HFFc6 (cell line): ENCODE measurements at places on chromosomes 7 and 10. TPM values are rescaled to one million over a fixed set of nuclear protein-coding genes. Genes with fewer than 3 reads are reported as not detected.
A peak's percentile ranks its signal among the peaks of the same experiment; 100 is the strongest.

The NDUFB2 gene
- 207 and 260 TPM in 2 replicates for total RNA-seq

The AGR3 gene
- total RNA-seq, result not detected in 3 replicates

DNA sequence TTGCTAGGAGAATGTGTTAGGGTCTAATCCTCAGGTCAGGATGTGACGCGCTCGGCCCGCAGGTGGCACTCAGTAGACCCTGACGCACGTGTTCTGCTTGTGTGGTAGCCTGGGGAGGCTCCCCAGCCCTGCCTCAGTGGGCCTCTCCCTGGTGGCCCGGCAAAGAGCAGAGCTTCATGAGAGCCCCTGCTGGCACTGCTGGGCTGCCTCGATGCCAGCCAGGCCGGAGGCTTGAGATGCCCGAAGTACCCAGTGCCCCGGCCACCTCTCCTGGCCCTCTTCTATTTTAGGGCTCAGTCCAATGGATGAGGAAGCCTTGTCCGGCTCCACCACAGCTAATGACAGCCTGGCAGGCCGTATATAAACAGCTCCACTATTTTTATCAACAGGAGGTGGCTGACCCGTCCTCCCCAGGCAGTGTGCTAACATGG is 42.0 kb downstream of the PRF1 start:
- no peak for DNase-seq
- H3K4me3 ChIP-seq, result no peak overlapping the region
- H3K36me3 ChIP-seq, result no peaks in the 10 kb centered on the region
- peaks cover 47% of the 10 kb centered on the region for H3K27me3 ChIP-seq
- no peak overlapping the region for H3K27ac ChIP-seq
- peaks cover 11% of the 10 kb centered on the region for H3K4me1 ChIP-seq

- H3K36me3 ChIP-seq, result no peaks in the 10 kb centered on the region
- H3K4me3 ChIP-seq, result no peak overlapping the region
- no peak for DNase-seq
- H3K27ac ChIP-seq, result no peak overlapping the region
- peaks cover 23% of the 10 kb centered on the region for H3K27me3 ChIP-seq
- H3K4me1 ChIP-seq, result no peaks in the 10 kb centered on the region
Observed at GRCh38 chr10:48690791-48691660, 6.4 kb downstream of the WDFY4 start.

The ERVW-1 gene
- not detected in 3 replicates for total RNA-seq

The PAX4 gene
- total RNA-seq, result not detected in 3 replicates

DNA sequence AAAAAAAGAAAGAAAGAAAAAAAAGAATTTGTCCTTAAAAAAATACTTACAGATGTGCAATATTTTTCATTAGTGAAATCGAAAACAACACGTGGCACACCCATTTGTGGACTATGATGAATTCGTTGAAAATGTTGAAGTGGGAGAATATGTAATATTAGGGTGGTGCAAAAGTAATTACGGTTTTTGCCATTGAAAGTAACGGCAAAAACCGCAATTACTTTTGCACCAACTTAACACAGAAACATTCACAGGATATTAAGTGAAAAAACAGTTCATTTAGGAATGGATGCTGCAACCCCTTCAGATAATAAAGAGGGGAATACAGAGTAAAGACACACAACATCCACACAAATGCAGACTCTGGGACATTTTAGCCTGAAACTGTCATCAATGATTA is 96.0 kb downstream of the CALN1 start:
- no peaks in the 10 kb centered on the region; the same call in 1 of the 2 replicates for H3K27me3 ChIP-seq
- no peak overlapping the region for H3K4me3 ChIP-seq
- no peak for DNase-seq
- no peaks in the 10 kb centered on the region for H3K36me3 ChIP-seq
- H3K27ac ChIP-seq, result no peak overlapping the region

- no peaks in the 10 kb centered on the region for H3K36me3 ChIP-seq
- H3K4me3 ChIP-seq, result no peak overlapping the region
- H3K4me1 ChIP-seq, result no peaks in the 10 kb centered on the region
- no peak for DNase-seq
- H3K27me3 ChIP-seq, result no peaks in the 10 kb centered on the region; the same call in 1 of the 2 replicates
Observed at GRCh38 chr7:21336743-21337142, 91.1 kb upstream of the SP4 start.

DNA sequence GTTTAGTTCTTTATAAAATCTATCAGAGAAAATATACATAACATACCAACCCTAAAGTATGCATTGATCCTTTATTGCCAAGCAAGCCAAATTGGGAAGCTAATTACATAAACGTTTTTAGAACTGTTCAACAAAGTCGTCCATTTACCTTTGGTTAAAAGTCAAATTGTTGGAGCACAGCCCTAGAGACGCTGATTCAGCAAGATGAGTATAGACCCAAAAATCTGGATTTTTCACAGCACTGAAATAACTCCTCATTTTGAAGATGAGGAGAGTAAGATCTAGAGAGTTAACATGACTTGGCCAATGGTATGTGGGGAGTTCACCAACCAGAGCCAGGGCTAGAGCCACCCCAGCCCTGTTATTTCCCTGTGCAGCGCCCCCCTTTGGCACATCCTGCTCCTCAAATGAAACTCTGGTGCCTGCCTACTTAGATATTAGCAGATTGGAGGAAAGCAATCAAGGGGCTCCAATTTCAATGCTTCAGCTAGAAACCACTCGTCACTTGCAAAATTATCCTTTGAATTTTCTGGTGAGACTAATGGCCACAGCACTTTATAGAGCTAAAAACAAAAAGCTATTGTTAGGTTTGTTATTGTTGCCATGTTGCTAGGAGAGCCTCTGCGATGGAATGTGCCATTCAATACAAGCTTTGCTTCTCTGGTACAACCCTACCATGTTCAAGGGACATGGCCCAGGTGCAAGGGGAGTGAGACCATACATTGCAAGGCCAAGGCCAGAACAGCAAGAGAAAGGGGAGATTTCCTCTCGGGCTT is 132.6 kb upstream of the ZEB1 start:
- H3K4me3 ChIP-seq, result no peak overlapping the region
- no peak for DNase-seq

The CREB5 gene
- total RNA-seq, result 0.61 to 0.84 TPM (median 0.78 TPM) in 3 replicates

DNA sequence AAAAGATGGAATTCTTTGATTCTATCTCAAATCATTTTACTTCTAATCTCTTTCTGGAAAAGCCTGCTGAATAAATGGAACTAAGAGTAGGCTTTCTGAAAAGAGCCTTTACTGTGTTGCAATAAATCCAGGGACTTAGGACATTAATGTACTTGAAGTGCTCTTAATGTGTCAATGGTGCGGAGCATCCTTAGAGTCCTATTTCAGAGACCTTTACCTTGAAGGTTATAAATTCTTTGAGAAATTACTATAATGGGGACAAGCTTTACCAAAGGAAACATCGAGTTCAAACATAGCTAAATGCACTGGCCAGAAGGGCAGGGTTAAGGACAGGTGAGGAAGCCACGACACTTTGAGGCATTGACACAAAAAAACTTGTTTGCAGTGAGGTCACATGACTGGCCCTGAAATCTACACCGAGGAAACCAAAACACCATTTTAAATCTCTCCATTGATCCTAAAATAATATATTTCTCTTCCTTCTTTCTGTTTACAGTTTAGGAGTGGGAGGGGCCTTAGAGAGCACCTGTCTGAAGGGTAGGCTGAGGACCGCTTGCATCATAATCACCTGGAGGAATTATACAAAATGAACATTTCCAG is 48.1 kb upstream of the EXOC6 start:
- peaks cover 4% of the 10 kb centered on the region for H3K27me3 ChIP-seq
- H3K36me3 ChIP-seq, result peaks cover 4% of the 10 kb centered on the region; the same call in 1 of the 2 replicates
- H3K27ac ChIP-seq, result no peak overlapping the region
- no peak overlapping the region for H3K4me3 ChIP-seq
- H3K4me1 ChIP-seq, result no peaks in the 10 kb centered on the region

The CPED1 gene
- 75.5 to 105 TPM (median 84.4 TPM) in 3 replicates for total RNA-seq

DNA sequence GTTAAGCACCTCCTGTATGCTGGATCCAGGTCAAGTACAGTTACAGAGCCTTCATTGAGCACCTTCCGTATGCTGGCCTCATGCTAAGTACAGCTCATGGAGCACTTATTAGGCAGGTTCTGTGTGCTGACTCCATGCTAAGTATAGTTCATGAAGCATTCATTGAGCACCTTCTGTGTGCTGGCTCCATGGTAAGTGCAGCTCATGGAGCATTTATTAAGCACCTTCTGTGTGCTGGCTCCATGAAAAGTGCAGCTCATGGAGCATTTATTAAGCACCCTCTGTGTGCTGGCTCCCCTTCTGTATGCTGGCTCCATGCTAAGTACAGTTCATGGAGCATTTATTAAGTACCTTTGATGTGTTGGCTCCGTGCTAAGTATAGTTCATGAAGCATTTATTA is 30.5 kb downstream of the MMD2 start:
- no peaks in the 10 kb centered on the region for H3K36me3 ChIP-seq
- DNase-seq, result no peak
- peaks cover 9% of the 10 kb centered on the region for H3K27me3 ChIP-seq
- H3K27ac ChIP-seq, result no peak overlapping the region
- no peak overlapping the region for H3K4me3 ChIP-seq

DNA sequence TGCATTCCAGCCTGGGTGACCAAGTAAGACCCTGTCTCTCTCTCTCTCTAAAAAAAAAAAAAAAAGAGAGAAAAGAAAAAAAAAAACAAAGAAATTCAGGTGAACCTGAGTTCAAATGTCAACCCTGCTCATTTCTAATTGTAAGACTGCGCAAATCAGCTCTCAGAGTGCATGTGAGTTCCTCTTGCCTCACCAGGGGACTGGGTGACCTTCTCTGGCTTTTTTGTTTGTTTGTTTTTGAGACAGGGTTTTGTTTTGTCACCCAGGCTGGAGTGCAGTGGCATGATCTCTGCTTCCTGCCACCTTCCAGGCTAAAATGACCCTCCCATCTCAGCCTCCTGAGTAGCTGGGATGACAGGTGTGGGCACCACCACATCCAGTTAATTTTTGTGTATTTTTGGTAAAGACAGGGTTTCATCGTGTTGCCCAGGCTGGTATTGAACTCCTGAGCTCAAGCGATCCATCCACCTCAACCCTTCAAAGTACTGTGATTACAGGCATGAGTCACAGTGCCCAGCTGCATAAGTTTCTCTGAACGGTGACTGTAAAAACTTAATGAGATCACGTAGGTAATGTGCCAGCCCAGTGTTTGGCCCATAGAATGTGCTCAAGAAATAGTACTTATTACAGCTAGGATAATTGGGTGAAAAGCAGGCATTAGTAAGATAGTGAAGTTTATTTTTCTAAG is 45.3 kb upstream of the BAMBI start:
- peaks cover 22% of the 10 kb centered on the region for H3K27me3 ChIP-seq
- no peaks in the 10 kb centered on the region for H3K36me3 ChIP-seq
- H3K4me3 ChIP-seq, result no peak overlapping the region
- DNase-seq, result no peak
- peaks cover 16% of the 10 kb centered on the region for H3K4me1 ChIP-seq
- no peak overlapping the region for H3K27ac ChIP-seq

The CFAP46 gene
- 0.99 to 1.1 TPM in 2 of 3 replicates, not detected in the other for total RNA-seq

The NRF1 gene
- total RNA-seq, result 11.2 to 11.9 TPM (median 11.8 TPM) in 3 replicates

The UCMA gene
- total RNA-seq, result not detected in 2 replicates

- H3K4me3 ChIP-seq, result no peak overlapping the region
- peak overlapping the region; percentile 76 for H3K27ac ChIP-seq
- peaks cover 33% of the 10 kb centered on the region for H3K36me3 ChIP-seq
Observed at GRCh38 chr10:4254101-4254994, 469.3 kb upstream of the KLF6 start.

DNA sequence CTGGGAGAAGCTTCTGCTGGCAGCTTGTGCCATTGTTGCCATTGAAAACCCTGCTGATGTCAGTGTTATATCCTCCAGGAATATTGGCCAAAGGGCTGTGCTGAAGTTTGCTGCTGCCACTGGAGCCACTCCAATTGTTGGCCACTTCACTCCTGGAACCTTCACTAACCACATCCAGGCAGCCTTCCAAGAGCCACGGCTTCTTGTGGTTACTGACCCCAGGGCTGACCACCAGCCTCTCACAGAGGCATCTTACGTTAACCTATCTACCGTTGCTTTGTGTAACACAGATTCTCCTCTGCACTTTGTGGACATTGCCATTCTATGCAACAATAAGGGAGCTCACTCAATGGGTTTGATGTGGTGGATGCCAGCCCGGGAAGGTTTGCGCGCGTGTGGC is 220.7 kb downstream of the ADK start:
- H3K36me3 ChIP-seq, result peaks cover 26% of the 10 kb centered on the region
- H3K27me3 ChIP-seq, result peaks cover 3% of the 10 kb centered on the region; the same call in 1 of the 2 replicates
- peaks cover 44% of the 10 kb centered on the region for H3K4me1 ChIP-seq
- DNase-seq, result peak; percentile 4

The KAZALD1 gene
- total RNA-seq, result 13.7 to 20.8 TPM (median 17.6 TPM) in 3 replicates

The SEMA3E gene
- total RNA-seq, result not detected in 3 replicates

The ITIH2 gene
- not detected in 3 replicates for total RNA-seq

The RPEL1 gene
- not detected in 2 replicates for total RNA-seq

- peaks cover 9% of the 10 kb centered on the region for H3K27me3 ChIP-seq
- peak overlapping the region; percentile 12; the same call in 1 of the 2 replicates for H3K4me3 ChIP-seq
- H3K36me3 ChIP-seq, result no peaks in the 10 kb centered on the region
- DNase-seq, result peak; percentile 55
- H3K27ac ChIP-seq, result peak overlapping the region; percentile 83
- H3K4me1 ChIP-seq, result peaks cover 41% of the 10 kb centered on the region
Observed at GRCh38 chr10:101014230-101014884, 14.7 kb downstream of the LZTS2 start.

GRCh38 chr10:58347967-58348366 is 13.2 kb downstream of the UBE2D1 start:
- no peak overlapping the region for H3K27ac ChIP-seq
- DNase-seq, result no peak
- H3K36me3 ChIP-seq, result no peaks in the 10 kb centered on the region; the same call in 1 of the 2 replicates
- H3K4me3 ChIP-seq, result no peak overlapping the region
- H3K4me1 ChIP-seq, result peaks cover 14% of the 10 kb centered on the region
- H3K27me3 ChIP-seq, result no peaks in the 10 kb centered on the region; the same call in 1 of the 2 replicates

DNA sequence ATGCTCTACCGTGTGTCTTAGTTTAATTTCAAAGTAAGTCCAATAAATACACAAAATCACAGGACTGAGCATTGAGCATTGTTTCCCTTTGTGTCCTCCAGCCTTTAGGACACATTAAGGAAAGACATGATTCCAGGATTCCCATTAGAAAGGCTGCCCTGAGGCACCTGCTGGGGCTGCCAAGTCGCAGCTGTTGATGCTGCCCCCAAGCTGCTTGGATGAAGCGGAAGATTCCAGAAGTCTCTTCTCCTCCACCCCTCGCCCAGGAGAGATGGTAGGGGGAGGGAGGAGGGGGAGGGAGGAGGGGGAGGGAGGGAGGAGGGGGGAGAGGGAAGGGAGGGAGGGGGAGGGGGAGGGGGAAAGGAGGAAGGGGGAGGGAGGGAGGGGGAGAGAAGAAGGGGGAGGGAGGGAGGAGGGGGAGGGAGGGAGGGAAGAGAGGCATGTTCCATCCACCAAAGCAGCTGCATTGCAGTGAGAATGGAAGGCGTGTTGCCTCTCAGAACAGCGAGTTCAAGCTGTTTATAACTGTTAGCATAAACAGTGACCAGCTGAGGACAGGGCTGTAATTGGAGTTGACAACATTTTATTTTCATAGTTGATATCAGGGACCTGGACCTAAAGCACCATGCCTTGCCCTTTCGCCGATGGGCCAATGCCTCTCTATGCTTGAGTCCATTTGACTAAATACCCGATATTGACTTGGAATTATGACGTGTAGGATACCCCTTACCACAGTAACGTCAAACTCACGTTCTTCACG is 67.3 kb downstream of the DIP2C start:
- H3K36me3 ChIP-seq, result peaks cover 7% of the 10 kb centered on the region; the same call in 1 of the 2 replicates
- peaks cover 6% of the 10 kb centered on the region for H3K27me3 ChIP-seq
- peaks cover 51% of the 10 kb centered on the region for H3K4me1 ChIP-seq
- H3K27ac ChIP-seq, result no peak overlapping the region
- no peak overlapping the region for H3K4me3 ChIP-seq
